Right forelimb (tissue), 1 donor: ENCODE measurements at places on chromosomes 7 and 10.
A peak's percentile ranks its signal among the peaks of the same experiment; 100 is the strongest.

DNA sequence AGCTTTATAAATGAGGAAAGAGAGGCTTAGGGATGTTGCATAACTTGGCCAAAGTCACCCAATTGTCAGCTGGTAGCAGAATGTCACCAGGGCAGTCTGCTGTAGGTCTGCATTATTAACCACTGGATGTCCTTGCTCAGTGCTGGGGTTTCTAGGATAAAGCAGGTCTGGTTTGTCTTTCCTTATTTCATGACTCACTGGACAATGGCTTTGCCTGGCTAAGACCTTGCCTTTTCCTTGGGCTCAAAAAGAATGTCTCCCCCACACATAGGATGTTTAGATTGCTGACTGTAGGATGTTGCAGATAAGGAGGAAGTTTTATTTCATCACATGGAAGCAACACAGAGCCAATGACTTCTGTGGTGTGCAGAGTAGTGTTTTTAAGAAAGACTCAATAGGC is 29.4 kb downstream of the WDFY4 start:
- DNase-seq, result no peak

DNA sequence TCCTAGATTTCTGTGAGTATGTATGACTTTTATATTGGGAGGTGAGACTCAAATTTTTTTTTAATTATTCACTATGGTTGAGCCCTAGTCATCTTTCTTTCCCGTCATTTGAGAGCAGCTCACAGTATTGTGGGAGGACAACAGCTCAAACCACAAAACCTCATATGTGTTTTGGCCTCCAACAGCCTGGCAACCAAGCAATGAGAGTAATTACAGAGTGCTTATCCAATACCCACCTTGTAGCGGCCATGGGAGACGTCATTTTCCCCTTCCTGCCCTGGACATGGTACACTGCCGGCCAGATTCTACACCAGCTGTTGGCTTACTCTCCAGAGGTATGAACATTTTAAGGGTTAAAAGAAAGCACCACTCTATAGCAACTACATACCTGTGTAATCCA is 49.1 kb downstream of the DOCK4 start:
- DNase-seq, result no peak

DNA sequence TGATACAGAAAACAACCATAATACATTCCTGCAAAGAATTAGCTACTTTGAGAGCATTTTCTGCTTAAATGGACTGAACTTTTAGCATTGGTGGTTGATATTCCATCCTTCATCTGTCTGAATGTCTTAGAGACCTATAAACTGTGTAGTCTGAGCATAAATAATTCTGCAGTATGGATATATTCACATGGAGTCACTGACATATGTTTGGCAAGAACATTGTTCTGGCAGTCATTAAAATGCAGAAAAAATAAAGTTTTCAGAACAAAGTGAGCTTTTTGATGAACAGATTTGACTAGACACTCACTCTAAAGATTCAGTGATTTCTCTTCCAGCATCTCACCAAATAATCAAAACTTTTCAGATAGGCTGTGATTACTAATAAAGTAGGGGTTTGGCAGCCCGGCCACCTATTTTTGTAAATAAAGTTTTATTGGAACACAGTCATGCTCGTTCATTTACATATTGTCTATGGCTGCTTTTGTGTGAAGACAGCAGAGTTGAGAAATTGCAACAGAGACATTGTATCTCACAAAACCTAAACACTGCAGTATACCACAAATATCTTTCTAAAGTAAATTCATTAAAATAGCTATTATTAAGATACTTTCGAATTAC is 44.1 kb upstream of the RAPGEF5 start:
- DNase-seq, result no peak

DNA sequence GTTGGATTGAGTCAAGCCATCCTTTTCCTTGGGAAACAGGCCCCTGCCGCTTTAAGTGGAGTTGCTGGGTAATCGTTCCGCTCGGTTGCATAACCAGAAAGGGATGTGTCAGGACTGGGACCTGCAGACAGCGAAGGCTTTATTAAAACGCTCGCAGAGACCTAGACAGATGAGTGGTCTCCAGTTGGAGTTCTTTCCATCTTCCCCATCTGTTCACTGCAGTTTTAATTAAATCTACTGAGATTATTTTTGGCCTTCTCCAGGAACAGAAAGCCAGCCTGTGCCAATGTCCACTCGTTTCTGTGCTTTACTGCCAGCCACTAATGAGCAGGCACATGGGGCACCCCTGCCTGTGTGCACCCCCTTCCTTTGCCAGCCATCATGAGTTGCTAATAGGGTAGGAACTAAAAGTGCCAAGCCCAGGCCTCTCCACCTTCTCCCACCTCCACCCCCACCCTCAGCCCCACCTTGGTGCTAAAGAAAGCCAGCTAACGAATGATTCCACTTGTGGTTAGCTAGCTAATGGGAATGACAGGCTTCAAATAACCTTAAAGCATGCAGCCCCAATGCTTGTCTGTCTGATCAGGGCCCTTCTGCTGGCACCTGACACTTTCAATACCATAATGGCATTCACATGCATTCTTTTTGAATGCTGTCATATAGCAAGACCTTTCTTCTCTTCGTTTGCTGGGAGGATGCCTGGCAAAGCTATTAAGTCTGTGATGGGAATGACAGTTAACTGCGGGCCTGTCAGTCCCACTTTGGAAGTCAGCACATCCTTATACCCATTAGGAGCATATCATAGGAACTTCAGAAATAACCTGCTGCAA is 556.8 kb upstream of the GALNT17 start:
- DNase-seq, result no peak

DNA sequence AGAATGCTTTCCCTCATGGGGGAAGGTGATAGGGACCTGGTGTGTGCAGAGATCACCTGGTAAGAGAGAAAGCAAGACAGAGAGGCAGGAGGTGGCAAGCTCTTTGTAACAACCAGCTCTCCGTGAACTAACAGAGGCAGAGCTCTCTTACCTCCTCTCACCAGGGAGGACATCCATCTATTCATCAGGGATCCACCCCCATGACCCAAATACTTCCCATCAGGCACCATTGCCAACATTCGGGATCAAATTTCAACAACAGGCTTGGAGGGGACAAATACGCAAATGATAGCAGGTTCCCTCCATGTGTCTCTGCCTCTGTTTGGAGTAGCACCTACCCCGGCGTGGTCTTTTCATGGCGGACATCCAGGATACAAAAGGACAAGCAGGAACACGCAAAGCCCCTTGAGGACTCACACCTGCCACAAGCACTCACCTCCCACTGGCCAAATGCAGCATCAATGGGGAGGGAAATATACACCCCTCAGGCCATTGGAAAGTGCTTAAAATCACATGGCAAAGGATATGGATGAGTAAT is 431.2 kb upstream of the AUTS2 start:
- DNase-seq, result no peak

DNA sequence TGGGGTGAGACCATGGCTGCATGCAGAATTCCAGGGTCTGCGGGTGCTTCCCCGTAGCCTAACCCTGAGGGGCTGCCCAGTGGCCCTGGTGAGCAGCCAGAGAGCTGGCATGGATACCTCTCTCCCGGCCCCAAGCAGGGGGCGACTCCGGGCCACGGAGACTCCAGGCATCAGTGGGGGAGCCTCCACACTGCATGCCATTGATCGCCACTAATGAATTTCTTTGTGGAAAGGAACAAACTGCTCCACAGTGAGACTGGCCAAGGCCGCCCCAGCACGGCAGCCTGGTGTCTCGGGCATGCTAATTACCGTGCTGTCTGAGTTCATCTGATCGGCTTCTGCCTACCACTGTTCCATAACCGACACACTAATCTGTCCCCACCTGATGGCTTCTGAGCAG is 184.4 kb downstream of the GRID1 start:
- peak; percentile 17 for DNase-seq

DNA sequence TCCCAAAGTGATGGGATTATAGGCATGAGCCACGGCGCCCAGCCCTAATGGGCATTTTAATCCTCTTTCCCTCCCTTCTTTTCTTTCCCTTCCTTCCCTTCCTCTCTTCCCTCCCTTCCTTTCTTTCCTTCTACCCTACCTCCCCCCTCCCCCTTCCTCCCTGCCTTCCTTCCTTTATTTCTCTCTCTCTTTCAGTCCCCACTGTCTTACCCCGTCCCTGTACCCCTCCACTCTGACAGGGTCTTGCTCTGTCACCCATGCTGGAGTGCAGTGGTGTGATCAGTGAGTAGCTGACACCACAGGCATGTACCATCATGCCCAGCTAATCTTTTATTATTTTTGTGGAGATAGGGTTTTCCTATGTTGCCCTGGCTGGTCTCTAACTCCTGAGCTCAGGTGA is 24.2 kb downstream of the LCOR start:
- no peak for DNase-seq

GRCh38 chr7:72336632-72337389 is 75.3 kb downstream of the CALN1 start:
- no peak for DNase-seq

DNA sequence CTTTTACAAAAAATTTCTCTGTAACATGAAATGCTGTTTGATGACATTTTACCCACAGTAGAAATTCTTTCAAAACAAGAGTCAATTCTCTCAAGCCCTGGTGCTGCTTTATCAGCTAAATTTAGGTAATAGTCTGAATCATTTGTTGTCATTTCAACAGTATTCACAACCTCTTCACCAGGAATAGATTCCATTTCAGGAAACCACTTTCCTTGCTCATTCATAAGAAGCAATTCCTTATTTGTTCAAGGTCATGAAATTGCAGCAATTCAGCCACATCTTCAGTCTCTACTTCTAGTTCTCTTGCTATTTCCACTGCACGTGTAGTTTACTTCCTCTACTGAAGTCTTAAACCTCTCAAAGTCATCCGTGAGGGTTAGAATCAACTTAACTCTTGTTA is 14.1 kb downstream of the STAG3 start:
- no peak for DNase-seq

DNA sequence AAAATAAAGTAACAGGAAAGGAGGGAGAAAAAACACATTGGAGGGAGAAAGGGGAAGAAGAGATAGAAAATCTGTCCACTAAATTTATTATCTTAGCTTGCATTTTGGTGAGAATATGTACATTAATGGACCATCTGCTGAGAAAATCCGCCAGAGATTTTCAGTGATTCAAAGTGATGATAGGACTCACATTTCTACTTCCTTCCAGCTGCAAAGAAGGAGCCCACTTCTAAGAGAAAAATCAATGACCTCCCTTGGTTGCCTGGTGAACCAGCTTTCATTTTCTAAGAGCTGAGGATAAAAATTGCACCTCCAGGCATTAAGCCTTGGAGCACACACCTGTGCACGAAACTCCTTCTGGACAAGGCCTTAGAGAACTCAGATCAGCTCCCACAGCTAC is 404.3 kb downstream of the SFMBT2 start:
- DNase-seq, result no peak

GRCh38 chr10:97888641-97889262 is 39.1 kb downstream of the GOLGA7B start:
- no peak for DNase-seq

- no peak for DNase-seq
Measured at GRCh38 chr10:36114141-36114540, 472.0 kb upstream of the FZD8 start.

- DNase-seq, result peak; percentile 68
Measured at GRCh38 chr10:10798102-10798863, 219.4 kb upstream of the CELF2 start.

DNA sequence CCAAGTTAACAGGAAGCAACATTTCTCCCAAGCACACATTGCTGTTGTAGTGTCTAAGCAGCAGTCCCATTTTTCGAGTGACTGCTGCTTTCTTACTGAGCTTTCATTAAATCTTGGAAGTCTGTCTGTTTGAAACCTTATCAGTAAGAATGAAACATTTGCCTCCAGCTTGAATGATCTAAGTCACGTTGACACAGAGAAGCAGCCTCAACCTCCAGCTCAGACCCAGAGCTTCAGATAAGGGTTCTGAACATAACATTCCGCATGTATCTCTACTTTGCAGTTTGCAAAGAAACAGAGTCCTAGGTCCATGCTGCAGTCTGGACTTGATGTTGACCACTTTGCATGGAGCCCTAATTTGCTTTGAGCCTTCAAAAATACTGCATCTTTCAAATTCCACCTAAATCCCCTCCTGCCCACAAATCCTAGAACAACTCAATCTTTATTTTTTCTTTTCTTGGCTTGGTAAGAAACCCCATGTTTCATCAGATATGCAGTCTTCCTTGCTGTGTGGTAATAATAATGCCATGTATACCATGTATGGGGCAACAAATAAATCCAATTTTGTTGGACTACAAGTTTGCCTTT is 698.7 kb upstream of the IGFBP3 start:
- no peak for DNase-seq

DNA sequence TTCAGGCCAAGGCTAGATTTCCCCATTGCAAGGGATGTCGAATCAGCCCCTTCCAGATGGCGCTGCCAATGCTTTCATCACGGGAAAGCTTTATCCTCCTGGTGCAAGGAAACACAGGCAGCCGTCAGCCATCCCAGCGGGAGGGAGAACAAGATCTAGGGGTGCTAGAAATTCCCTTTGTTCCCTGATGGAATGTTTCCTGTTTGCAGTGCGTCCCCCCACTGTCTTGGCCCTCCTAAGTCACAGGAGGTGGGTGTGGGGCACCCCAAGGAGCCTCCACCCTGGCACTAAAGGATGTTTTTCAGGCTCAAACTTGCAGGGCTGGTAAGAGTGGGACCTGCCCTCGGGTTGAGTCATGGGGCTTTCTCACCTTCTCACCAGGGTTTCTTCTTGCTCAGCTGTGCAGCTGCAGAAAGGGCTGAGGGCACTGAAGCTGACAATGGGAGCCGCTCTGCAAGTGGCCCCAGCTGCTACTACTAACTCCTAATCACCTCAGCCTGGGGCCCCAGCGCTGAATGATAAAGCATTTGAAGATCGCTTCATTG is 103.6 kb downstream of the PRPF18 start:
- no peak for DNase-seq

DNA sequence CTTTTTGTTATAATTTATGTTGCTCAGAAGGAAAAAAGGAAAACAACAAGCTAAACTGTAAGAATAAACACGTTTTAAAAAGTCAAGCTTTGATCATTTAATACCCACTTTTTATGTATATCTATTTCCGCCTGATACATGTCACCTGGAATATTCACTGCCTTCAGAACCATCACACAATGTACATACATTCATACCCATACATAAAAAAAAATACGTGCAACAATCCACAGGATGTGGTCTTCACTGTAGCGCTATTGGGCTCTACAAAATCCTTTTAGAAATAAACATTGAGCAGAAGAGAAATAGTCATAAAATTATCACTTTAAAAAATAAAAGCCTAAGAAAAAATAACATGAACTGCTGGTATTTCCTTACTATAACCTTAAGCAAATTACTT is 1078.9 kb upstream of the LRRTM3 start:
- no peak for DNase-seq

DNA sequence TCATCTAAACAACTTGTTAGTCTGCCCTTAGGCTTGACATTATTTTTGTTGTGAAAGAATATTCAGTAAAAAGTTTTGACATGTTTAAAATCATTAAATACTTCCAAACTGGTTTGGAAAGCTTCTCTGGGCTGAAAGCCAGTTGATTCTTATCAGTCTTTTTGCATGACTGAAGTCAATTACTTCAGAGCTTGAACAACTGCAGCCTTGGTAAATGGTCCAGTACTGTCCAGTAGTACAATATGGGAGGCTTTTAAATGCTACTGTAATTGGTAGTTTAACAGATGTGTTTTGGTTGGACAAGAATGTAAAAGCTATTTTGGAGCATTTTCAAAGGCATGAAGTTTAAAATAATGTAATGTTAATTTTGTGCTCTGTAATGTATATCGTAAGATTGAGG is 103.4 kb downstream of the SDK1 start:
- DNase-seq, result no peak
